ENCODE measurements at places on chromosomes 11 and 22.

GRCh38 chr11:68199295-68199987 lies 13.7 kb downstream of the KMT5B start:
- no peak for DNase-seq

DNA sequence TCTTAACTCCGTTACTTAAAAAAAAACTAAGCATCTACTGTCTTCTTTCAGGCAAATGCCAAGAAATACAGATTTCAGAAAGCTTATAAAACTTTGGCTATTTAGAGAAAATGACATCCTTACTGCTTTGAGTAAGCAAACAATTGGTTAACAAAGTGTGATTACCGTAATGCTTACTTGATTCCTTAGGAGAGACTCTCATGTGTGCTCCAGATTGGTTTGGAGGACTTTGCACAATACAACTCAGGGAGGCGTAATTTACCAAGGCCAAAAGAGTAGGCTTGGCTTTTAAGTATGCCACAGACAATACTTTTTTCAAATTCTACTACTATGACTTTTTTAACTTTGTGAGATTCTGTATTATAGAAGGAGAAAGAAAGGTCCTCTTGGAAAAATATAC lies 76.9 kb upstream of the ALKBH3 start:
- no peak for DNase-seq

- no peak for DNase-seq
Measured at GRCh38 chr11:1989953-1990352, 7.7 kb downstream of the H19 start.

DNA sequence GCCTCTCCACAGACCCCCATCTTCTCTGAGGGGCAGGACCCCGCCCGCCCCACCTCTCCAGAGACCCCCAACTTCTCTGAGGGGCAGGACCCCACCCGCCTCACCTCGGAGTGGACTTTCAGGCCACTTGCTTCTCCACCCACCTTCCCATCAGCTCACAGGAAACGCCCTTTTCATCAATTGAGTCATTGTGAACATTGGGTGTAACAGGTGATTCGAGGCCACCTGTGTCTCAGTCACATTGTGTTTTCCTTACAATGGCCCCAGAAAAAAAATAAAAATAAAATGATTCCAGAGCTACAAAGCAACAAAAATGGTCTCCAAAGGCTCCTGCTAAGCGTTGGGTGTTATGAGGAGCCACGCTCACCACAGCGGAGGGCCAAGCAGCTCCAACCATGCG lies 36.0 kb downstream of the BRD1 start:
- no peak for DNase-seq

GRCh38 chr11:57476757-57477506 lies 16.6 kb downstream of the RTN4RL2 start:
- DNase-seq, result no peak
